ENCODE measurements at places on chromosomes 3 and 15.
A peak's percentile ranks its signal among the peaks of the same experiment; 100 is the strongest.

DNA sequence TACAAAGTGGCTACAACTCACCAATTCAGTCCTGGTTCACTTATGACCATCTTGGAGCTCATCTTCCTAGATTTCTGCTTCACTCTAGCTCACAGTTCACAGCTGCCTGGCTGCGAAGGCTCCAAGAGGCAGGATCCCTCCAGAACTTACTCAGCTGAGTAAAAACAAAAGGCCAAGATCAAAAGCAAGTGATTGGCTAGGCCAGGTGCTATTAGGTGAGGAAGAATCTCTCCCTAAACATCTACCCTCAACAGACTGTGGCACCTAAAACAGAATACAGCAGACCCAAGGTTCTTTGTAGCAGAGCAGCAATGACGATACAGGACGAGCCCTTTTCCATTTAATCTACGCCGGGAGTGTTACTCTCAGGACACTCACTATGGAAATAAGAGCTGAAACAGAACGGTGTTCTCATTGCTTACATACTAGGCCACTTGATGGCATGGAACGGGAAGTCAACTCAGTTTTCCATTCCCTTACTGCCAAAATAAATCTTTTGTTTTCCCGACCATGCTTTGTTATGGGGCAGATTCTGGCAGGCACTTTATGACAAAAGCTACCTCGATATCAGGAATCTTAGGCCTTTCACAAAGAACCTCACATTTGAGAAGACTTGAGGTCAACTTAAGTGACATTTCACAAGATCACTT, 901 bp downstream of the ICE2 start:
- H3K4me1 ChIP-seq, result peaks cover 43% of the 10 kb centered on the region
- no peaks in the 10 kb centered on the region for H3K27me3 ChIP-seq

DNA sequence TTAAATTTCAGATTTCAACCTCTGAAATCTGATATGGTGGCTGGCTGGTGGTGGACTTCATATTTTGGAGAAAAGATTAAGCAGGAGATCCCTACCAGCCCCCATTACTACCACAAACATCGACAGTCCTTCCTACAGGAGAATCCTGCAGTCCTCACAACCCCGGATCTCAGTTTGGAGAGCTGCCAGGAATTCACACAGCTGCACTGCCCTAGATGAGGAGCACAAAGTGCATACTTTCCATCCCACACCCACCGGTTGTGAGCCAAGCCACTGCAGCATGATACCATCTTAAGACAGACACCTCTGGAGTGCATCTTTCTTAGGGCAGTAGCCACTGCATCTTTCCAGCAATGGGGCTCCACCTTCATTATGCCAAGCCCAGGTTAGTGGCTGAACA, 185.5 kb upstream of the GPR149 start:
- DNase-seq, result no peak
- no peak overlapping the region for H3K27ac ChIP-seq
- H3K4me3 ChIP-seq, result no peak overlapping the region
- no peaks in the 10 kb centered on the region for H3K27me3 ChIP-seq
- no peaks in the 10 kb centered on the region for H3K4me1 ChIP-seq

- no peak overlapping the region for H3K27ac ChIP-seq
- H3K4me1 ChIP-seq, result peaks cover 31% of the 10 kb centered on the region
- H3K4me3 ChIP-seq, result no peak overlapping the region
Measured at GRCh38 chr15:38701149-38701548, 136.5 kb upstream of the RASGRP1 start.

GRCh38 chr3:133563186-133563591, 10.3 kb upstream of the CDV3 start:
- no peak overlapping the region for H3K4me3 ChIP-seq
- peaks cover 4% of the 10 kb centered on the region for H3K27me3 ChIP-seq
- DNase-seq, result no peak

- no peak overlapping the region for H3K27ac ChIP-seq
- peaks cover 3% of the 10 kb centered on the region for H3K4me1 ChIP-seq
- DNase-seq, result no peak
- H3K27me3 ChIP-seq, result peaks cover 5% of the 10 kb centered on the region
Measured at GRCh38 chr3:98695796-98696195, 67.3 kb upstream of the ST3GAL6 start.

GRCh38 chr15:91872356-91873137, 19.0 kb downstream of the SLCO3A1 start:
- H3K4me3 ChIP-seq, result no peak overlapping the region
- peak overlapping the region; percentile 6 for H3K27ac ChIP-seq
- H3K27me3 ChIP-seq, result no peaks in the 10 kb centered on the region
- DNase-seq, result no peak
- peaks cover 47% of the 10 kb centered on the region for H3K4me1 ChIP-seq

DNA sequence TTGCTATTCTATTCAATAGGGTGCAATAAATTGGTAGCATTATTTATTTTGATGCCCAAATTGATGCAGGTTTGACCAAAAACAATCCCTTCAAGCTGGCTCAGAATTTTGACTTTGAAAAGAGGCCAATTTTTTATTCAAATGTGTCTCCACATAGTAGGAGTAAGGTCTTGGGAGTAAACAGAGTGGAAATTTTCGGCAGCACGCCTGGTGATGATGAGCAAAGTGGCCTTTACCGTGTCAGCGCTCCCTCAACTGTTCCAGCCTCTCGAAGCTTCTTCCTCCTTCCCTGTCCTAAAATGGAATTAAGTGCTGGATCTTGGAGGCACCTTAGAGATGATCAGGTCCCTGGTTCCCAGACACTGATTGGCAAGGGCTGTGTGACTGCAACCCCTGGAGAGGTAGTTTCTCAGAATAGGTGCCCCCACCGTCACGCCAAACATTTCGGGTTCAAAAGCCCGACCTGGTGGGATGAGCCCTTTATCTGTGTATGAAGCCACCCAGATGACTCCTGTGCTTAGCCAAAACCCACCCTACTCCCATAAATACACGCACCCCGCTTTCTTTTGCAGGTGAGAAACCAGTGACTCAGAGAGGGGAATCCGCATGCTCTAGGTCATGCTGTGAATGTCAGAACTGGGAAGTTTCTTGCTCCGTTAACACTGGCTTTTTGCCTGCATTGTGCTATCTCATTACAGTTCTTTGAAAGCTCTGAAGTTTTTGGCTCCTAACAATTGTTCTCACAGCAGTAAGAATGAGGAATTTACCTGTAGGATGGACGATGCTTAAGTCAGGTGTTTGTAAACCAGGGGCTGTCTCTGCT, 89.1 kb downstream of the CRYGS start:
- no peaks in the 10 kb centered on the region for H3K36me3 ChIP-seq
- DNase-seq, result no peak
- no peak overlapping the region for H3K27ac ChIP-seq
- H3K4me1 ChIP-seq, result peaks cover 2% of the 10 kb centered on the region

DNA sequence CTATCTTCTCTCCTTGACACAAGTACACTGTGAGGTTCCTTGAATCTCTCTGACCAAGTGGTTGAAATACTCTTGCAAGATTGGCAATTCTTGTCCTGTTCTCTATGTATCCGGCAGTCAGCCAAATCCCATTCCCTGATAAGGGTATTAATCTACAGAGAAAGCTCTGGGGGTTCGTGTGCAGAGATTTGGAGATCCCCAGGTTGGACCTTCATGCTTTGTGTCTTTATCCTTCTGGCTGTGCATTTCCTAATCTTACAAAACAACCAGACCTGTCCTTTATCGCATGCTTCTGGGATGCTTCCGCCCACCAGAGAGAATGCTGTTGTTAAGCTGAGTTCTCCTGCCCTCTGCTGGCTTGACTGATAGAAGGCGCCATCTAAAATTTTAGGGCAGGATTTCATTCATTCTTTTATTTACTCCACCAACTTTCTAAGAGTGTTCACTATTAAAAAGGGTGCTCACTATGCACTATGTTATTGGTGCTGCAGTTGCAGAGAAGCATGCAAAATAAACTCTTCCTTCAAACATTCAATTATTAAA, 8.6 kb upstream of the SST start:
- H3K27ac ChIP-seq, result no peak overlapping the region
- no peak for DNase-seq
- no peak overlapping the region for H3K4me3 ChIP-seq
- peaks cover 5% of the 10 kb centered on the region for H3K4me1 ChIP-seq
- peaks cover 4% of the 10 kb centered on the region for H3K36me3 ChIP-seq
- peaks cover 84% of the 10 kb centered on the region for H3K27me3 ChIP-seq

DNA sequence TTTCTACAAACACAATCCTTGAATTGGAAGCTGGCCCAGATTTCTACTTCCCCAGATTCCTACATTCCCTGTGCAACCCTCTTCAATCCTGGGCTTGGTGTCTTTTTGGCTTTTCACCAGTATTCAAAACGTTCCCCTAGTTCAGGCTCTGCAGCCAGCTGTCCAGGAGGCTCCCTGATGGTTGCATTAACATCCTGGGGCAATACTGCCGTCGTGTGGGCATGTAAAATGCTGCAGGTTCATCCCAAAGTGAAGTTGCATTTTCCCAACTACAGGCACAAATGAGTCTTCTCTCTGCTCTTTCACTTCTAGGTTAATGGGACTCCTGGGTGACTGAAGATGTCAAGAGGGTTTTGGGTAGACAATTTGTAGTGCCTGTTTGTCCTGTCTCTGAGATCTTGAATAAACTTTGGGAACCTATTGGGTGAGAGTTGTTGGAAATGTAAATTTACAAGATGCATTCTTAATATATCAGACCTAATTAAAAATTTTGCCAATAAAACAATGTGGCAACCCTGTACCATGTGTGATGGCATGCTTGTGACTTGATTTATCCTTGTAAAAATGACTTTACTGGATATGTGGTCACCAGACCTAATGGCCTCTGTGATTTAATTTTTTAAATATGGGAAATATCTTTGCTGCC, 28.6 kb downstream of the SOX14 start:
- peaks cover 12% of the 10 kb centered on the region for H3K27me3 ChIP-seq
- H3K36me3 ChIP-seq, result no peaks in the 10 kb centered on the region
- no peak overlapping the region for H3K27ac ChIP-seq
- DNase-seq, result no peak
- no peak overlapping the region for H3K4me3 ChIP-seq

DNA sequence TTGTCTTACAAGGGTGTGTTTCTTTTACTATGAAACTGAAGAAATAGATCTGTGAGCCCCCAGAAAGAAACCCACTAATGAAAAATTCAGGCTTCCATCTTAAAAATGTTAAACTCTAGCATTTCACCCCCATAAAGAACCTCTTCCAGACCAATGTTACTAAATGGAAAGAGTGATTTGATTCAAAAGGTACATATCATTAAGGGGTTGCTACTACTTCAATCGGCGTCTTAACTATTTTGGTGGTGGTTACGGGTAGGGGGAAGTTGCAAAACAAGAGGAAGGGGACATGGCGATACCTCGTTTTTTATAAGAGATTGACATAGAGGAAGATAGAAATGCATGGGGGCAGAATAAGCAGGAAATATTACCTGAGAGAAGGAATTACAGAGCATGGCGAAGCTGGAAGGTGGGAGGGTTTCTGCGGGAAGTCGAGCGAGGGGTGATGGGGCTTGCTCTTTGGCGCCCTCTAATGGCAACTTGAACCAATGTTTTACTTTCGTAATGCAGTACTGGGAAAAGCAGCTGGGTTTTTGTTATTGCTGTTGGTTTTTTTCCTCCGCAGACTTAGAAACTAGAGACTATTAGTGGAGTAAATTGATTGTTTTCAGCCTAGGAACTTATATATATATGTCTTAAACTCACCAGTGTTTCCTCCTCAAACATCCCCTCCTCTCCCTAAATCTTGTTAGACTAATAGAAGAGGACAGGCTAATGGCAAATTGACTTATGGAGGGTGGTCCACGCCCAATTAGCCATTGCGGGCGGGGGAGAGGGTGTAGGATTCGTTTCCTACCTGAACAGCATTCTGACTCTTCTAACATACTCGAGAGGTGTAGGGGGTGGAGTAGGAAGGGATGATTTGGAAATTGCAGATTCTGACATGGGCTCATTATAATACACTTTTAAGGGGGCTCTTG, 11.3 kb upstream of the SOX2 start:
- H3K27ac ChIP-seq, result no peak overlapping the region
- H3K4me3 ChIP-seq, result peak overlapping the region; percentile 22
- peaks cover 83% of the 10 kb centered on the region for H3K27me3 ChIP-seq
- peak; percentile 16 for DNase-seq
- H3K4me1 ChIP-seq, result peaks cover 12% of the 10 kb centered on the region

GRCh38 chr15:88800026-88800425, 3.2 kb upstream of the ACAN start:
- peaks cover 5% of the 10 kb centered on the region for H3K4me1 ChIP-seq
- no peak for DNase-seq
- H3K27ac ChIP-seq, result no peak overlapping the region
- peaks cover 6% of the 10 kb centered on the region for H3K36me3 ChIP-seq
- H3K4me3 ChIP-seq, result no peak overlapping the region
- H3K27me3 ChIP-seq, result peaks cover 86% of the 10 kb centered on the region

DNA sequence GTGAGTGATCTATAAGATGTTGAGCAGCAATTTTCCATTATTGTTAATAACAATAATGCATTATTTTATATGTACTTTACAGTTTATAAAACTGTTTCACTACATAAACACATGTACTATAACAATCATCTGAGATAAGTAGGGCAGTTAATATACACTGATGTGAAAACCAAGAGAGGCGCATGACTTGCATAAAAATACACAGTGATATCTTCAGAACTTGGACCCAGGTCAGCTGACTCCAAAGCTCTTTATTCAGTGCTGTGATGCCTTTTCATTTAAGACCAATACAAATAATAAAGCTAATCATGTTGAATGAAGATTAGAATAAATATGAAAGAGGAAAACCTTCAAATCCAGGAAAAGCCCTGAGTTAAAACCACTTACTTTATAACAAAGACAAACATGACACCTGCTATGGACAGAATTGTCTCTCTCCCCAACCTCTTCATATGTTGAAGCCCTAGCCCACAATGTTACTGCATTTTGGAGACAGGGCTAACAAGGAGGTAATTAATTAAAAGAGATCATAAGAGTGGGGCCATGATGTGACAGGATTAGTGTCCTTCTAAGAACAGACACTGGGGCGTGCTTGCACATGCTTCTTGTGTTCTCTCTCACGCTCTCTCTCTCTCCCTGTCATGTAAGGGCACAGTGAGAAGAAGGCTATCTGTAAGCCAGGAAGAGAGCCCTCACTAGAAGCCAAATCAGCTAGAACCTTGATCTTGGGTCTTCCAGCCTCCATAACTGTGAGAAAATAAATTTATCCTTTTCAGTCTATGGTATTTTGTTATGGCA, 55.8 kb upstream of the TSPAN3 start:
- no peaks in the 10 kb centered on the region for H3K27me3 ChIP-seq
- DNase-seq, result no peak
- no peak overlapping the region for H3K27ac ChIP-seq

DNA sequence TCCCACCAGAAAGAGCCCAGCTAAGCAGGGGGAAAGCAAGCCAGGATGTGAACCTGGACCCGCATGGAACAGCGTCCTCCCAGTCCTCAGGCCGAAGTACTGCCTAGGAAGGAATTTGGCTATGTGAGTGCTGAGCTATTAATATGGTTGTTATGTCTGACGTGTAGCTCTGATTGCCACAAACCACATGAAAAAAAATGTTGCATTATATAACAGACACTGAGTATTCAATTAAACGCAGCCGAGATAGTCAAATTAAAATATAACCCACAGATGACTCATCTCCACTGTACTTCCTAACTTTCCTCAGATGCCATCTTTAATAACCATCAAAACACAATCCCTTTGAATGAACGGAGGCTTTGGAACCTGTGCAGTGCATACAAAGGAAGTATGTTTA, 111.1 kb downstream of the GABRB3 start:
- no peaks in the 10 kb centered on the region for H3K27me3 ChIP-seq
- H3K4me3 ChIP-seq, result no peak overlapping the region
- no peak overlapping the region for H3K27ac ChIP-seq
- no peaks in the 10 kb centered on the region for H3K4me1 ChIP-seq
- no peaks in the 10 kb centered on the region for H3K36me3 ChIP-seq

GRCh38 chr3:154176036-154176435, 54.8 kb downstream of the ARHGEF26 start:
- DNase-seq, result no peak
- H3K4me1 ChIP-seq, result no peaks in the 10 kb centered on the region
- no peak overlapping the region for H3K27ac ChIP-seq
- H3K36me3 ChIP-seq, result no peaks in the 10 kb centered on the region
- peaks cover 11% of the 10 kb centered on the region for H3K27me3 ChIP-seq
- H3K4me3 ChIP-seq, result no peak overlapping the region

All from T-helper 17 cell (primary cell).